Hepatocyte (in vitro differentiated cells): ENCODE measurements at places on chromosomes 1 and 21.
A peak's percentile ranks its signal among the peaks of the same experiment; 100 is the strongest.

- H3K36me3 ChIP-seq: no peaks in the 10 kb centered on the region
- H3K27me3 ChIP-seq: no peaks in the 10 kb centered on the region
- peaks cover 27% of the 10 kb centered on the region for H3K4me1 ChIP-seq
- H3K27ac ChIP-seq: peak overlapping the region; percentile 83
- DNase-seq: no peak
Observed at GRCh38 chr21:45299026-45299863, 11.6 kb upstream of the POFUT2 start.

GRCh38 chr1:74578101-74578500 lies 65.7 kb upstream of the LRRC53 start:
- H3K36me3 ChIP-seq: no peaks in the 10 kb centered on the region
- no peak overlapping the region for H3K4me3 ChIP-seq
- no peaks in the 10 kb centered on the region for H3K27me3 ChIP-seq
- no peaks in the 10 kb centered on the region for H3K4me1 ChIP-seq
- H3K27ac ChIP-seq: no peak overlapping the region

GRCh38 chr1:19835578-19835977 lies 20.5 kb upstream of the RNF186 start:
- no peak for DNase-seq
- H3K4me3 ChIP-seq: no peak overlapping the region
- H3K27me3 ChIP-seq: no peaks in the 10 kb centered on the region
- H3K27ac ChIP-seq: no peak overlapping the region
- no peaks in the 10 kb centered on the region for H3K4me1 ChIP-seq

DNA sequence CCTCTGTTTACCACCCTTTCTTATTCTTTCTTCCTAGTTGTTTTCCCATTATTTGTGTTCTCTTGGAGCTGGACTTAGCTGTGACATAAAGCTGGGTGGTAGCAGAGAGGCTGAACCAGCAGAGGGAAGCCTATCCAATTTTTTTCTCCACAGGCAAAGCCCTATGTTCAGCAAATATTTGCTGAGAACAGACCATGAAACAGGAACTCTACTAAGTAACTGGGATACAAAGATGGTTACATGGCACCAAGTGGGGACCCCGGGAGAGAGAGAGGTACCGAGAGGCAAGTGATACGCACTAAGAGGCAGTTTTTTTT lies 6.6 kb downstream of the CFAP141 start:
- no peak overlapping the region for H3K4me3 ChIP-seq
- no peaks in the 10 kb centered on the region for H3K4me1 ChIP-seq

DNA sequence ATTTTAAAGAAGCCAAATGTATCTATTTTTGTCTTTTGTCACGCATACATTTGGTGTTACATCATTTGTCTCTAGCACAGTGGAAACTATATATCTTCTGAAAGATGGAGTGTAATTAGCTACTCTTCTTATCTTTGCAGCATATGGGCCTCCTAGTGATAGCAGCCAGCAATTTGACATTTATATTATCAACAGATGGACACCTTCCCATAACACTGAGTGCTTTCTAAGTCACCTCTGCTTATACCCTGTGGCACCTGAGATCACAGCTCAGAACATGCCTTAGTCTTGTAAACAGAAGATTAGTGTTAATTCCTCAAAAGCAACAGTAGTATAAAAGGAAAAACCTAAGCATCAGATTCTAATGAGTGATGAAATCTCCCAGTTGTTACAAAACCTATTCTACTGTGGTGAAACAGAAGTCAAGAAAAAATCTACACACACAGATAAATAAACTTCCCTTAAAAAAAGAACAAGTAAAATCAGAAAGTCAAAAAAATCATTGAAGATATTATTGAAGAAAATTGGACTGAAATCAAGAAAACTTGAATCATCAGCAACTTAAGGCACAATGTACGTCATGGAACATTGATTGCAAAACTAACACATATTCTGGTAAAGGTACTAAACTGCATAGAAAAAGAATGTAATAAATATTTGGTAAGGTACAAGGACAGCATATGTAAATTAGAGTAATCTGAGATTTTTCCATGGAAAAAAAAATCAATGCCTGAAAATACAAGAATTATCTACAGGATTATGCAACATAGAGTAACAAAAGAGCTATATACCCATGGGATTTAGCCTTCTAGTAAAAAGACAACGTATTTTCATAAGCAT lies 61.7 kb downstream of the KCNT2 start:
- no peak overlapping the region for H3K27ac ChIP-seq
- H3K27me3 ChIP-seq: no peaks in the 10 kb centered on the region
- no peaks in the 10 kb centered on the region for H3K4me1 ChIP-seq
- no peaks in the 10 kb centered on the region for H3K36me3 ChIP-seq

DNA sequence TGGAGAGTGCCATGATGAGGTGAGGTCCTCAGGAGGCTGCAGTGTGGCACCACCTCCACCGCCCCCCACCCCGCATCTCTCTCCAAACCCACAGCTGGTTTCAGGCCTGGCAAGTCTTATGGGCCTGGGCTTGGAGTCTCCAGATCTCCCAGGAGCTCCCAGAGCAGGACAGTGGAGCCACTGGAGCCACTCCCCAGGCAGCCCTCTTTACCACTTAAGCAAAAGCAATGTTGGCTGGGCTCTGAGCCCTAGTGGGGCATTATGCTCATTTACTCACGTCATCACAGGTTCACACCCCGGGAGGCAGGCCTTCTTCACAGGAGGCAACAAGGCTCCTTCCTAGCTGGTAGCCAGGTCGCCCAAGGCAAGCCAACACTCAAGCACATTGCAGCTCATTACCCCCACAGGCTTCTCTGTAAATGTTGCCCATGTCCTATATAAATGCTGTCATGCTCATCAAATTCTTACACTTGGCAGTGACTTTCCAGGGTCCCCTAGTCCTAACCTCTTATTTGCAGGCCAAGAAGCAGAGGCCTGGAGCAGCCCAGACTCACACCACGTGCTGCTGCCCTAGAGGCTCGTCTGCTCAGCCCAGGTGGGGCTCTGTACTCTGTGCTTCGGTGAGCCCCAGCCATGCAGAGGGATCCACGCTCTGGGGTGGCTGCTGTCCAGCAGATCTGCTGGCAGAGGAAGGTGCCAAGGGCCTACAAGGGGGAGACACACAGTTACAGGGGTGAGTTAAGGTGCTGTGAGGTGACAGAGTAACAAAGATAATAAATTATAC lies 459.3 kb downstream of the MATN1 start:
- H3K36me3 ChIP-seq: no peaks in the 10 kb centered on the region
- no peaks in the 10 kb centered on the region for H3K4me1 ChIP-seq
- no peaks in the 10 kb centered on the region for H3K27me3 ChIP-seq
